Globus pallidus (tissue), 1 donor: ENCODE measurements at places on chromosomes 5 and 9.

DNA sequence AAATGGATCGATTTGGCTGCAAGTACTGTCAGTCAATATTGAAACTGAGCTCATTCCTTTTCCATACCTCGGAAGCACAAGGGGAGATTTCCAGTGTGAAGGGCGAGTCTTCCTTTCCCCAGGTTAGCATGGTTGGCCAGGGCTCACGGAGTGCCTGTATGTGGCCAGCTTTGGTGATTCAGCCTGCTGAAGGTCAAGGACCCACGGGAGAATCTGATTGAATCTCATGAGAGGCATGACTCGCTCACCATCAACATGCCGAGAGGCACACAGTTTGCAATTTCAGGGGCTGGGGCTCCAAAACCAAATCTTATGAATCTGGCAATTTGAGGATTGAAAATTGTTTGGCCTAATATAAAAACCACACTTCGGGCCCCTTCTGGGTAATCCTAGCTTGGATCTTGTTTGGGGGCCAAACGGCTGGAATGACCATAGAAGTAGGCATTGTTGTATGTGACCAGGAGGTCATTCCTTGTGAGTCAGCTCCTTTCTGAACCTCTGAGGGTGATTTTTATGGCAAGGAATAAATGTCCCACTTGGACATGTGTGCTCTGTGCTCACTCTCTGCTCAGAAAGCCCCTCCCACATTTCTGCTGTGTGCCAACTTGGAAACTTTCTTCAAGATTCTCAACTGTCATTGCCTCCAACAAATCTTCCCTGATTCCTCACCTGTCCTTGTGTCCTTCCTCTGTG lies 69.8 kb downstream of the DOCK2 start:
- DNase-seq = no peak

DNA sequence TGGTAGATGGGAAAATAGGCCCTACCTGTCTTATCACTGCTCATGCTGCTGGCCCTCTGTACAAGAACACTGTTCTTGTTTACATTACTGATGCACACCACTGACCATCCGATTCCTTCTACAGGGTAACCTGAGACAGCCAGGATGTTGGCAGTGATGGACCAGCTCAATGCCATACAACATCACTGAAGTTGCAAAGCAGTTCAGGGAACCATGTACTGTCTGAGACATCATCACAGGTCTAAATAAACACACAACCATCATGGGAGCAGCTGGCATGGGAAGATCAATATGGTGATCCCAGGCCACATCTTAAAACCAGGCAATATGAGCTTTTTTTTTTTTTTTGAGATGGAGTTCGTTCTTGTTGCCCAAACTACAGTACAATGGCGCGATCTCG lies 59.0 kb downstream of the IARS1 start:
- DNase-seq = no peak

DNA sequence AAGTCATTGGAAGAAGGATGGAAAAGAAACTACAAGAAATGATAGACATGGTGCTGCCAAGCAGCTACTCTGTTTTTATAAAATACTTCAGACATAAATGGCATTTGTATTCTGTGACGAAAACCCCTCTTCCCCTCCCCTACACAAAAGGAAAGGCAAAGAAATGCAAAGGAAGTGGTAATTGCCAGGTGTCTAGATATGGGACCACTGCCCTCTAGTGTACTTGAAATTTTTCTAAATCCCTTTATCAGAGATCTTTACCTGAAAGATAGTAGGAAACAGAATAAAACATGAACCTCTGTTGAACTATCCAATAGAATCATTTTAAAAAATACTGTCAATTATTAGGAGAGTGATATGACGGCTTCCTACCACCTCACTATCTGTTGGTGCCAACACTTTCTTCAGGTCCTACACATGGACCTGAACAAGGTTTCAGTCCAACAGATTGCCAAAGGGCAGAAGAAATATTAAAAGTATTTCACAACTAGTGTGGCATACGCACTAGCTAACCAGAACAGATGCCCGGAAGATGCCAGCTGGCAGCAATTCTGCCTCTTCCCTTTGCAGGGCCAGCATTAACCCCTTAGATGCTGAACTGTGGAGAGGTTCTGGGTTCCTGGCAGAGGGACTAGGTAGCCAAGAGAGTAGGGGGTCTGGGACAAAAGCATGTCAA lies 104.1 kb downstream of the TSSK1B start:
- DNase-seq = peak; percentile 17

DNA sequence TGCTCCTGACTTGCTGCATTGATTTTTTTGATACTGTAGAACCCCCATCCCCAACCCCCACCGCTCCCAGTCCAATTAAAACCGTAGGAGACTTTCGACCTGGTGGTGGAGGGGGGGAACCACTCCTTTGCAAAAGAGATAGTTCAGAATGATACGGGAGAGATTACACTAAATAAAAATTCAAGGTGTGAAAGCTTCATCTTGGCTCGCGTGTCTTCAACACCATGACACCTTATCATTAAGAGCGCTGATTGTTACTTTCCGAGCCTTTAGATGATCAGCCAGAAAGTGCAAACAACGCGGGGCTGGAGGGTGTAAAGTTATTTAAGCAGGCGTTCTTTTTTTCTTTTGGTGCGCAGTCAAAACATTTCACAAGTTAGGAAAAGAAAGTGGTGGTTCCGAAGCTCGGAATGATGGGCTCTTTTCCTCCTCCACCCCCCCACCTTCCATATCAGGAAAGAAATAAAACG lies 1.3 kb upstream of the ZNF462 start:
- DNase-seq = peak; percentile 22

- DNase-seq = no peak
These were observed 325.3 kb upstream of the TARS1 start for GRCh38 chr5:33115467-33115866.

DNA sequence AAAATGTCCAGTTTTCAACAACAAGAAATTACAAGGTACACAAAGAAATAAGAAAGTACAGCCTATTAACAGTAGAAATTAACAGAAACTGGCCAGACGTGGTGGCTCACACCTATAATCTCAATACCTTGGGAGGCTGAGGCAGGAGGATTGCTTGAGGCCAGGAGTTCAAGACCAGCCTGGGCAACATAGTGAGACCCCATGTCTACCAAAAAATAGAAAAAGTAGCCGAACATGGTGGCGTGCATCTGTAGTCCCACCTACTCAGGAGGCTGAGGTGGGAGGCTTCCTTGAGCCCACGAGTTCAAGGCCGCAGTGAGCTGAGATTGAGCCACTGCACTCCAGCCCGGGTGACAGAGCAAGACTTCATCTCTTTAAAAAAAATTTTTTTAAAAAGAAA lies 41.5 kb upstream of the FSD1L start:
- no peak for DNase-seq

DNA sequence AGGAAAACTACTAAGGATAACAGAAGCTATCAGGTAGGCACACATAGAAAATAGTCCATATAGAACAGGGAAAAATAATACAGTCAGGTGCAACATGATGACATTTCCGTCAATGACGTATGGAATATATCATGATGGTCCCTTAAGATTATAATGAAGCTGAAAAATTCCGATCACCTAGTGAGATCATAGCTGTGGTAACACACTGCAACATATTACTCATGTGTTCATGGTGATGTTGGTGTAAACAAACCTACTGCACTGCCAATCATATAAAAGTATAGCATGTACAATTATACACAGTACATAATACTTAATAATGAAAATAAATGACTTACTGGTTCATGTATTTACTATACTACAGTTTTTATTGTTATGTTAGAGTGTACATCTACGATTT lies 60.0 kb downstream of the MEGF9 start:
- no peak for DNase-seq

DNA sequence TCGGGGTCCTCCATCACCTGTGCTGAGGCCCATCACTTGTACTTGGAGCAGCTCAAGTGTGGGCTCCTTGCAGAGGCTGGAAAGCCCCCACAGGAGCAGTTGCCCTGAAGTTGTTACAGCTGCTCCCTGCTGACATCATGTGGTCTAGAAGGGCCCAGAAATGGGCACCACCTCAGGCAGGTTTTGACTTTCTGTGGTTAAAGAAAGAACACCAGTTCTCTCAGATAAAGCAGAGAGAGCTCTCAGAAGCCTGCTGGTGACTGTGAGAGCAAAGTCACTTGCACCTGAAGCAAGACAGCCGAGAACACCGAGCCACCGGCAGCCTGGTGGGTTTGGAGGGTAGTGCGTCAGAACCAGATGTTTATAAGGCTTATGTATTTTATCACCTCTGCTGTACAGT lies 70.4 kb downstream of the MVB12B start:
- no peak for DNase-seq

DNA sequence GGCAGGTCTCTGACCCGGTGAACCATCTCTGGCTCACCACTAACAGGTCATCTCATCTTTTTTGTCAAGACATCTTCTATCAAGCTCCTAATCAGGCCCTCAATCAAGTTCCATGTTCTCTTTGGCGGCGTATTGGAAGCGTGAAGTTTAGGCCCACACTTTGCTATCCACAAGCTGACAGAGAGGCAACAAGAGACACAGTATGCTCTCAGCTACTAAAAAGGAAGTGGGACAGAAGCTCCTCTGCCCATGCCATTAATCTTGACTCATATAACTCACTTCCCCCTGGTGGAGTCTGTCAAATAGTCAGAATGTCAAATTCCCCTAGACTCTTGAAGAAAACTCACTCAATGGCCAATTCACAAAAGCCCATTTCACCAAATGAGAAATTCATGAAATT lies 77.6 kb upstream of the TMC1 start:
- peak; percentile 29 for DNase-seq

DNA sequence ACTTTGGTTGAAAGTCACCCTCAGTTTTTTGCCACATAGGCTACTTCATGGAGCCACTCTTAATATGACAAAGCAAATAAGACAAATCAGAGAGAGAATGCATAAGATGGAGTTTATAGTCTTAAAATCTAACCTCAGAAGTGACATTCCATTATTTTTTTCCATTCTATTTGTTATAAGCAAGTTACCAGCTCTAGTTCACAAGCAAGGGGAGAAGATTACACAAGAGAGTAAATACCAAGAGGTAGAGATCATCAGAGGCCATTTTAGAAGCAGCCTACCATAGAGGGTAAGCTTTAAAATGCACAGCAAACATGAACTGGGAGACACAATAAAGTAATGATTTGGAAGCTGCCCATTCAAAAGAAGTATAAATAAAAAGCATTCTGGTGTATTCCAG lies 651.3 kb upstream of the MEF2C start:
- no peak for DNase-seq

DNA sequence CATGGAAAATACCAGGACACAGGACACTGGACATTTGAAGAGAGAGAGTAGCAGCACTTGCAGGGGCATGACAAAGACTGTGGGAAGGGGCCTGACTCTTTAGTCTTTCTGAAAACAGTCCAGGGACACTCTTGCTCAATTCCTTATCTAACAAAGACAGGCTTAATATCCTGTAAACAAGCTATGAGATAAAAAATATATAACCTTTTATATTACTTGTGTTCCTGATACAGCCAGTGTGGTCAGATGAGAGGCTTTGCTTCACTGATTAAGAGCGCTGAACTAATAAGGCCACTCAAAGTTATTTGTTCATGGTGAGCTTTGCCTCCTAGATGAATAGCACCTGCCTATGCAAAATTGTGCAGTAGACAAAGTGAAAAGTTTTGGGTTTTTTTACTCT lies 518.7 kb downstream of the LRRC70 start:
- no peak for DNase-seq

DNA sequence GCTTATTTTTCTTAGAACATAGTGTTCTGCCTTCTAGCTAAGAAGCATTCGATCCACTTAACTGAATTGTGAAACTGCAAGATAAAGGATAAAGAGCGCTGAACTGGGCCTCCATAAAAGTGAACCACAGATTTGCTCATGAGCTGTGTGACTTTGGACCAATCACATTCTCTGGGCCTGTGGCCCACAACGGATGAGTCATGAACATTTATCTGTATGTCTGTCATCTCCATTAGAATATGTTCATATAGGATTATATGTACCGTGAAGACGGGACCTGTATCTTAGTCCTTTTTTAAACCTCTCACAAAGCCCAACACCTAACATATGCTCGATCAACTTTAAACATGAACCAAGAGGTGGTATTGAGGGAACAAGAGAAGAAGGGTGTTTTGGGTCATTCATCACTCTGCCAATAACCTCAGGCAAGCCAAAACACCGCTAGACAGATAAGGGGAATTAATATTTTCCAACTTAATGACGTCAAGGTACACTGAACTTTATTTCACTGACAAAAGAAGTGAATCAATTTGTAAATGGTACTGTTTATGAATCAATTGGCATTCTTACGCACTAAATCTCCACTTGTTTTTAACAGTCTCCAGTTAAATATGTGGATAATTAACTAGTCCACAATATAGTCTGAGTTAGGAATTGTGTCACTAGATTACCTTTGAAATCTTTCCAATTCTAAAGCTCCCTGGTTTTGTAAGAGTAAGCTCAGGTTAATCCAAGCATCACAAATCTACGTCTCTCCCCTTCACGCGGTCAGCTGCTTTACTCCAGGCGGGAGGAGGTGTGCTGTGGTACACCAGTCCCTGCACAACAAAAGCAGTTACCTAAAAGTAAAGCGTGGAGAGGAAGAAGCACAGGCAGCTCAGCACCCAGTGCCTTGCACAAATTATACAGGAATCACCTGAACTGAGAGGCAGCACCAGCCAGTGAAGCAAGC lies 1.6 kb downstream of the TMEM245 start:
- no peak for DNase-seq

- DNase-seq = no peak
These were observed 26.1 kb upstream of the GRPEL2 start for GRCh38 chr5:149319174-149319573.

GRCh38 chr5:179284751-179285631 lies 60.3 kb downstream of the ADAMTS2 start:
- peak; percentile 68 for DNase-seq

- peak; percentile 96 for DNase-seq
These were observed 101.9 kb downstream of the ADAMTS2 start for GRCh38 chr5:179243333-179243732.

DNA sequence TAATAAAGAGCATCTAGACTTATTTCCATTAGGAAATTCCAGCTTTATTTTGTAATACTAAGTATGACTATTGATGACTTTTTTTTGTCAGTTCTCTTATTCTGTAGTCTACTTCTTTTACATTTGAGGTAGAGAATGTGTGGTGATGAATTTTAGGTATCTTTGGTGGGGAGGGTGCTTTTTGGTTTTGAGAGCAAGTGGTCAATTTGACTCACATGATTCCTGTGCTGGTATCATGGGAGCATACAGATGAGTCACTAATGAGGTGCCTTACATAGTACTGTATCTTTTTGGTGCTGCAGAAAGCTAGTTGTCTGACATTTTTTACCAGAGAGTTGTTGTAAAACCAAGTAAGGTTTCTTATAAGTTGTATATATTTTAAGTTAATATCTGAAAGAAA lies 35.3 kb downstream of the ERBIN start:
- no peak for DNase-seq

- no peak for DNase-seq
These were observed 28.1 kb downstream of the CPEB4 start for GRCh38 chr5:173916233-173916632.

GRCh38 chr5:75656311-75657003 lies 45.2 kb downstream of the ANKDD1B start:
- no peak for DNase-seq

- DNase-seq = no peak
These were observed 20.2 kb downstream of the NIPSNAP3B start for GRCh38 chr9:104784098-104784497.

DNA sequence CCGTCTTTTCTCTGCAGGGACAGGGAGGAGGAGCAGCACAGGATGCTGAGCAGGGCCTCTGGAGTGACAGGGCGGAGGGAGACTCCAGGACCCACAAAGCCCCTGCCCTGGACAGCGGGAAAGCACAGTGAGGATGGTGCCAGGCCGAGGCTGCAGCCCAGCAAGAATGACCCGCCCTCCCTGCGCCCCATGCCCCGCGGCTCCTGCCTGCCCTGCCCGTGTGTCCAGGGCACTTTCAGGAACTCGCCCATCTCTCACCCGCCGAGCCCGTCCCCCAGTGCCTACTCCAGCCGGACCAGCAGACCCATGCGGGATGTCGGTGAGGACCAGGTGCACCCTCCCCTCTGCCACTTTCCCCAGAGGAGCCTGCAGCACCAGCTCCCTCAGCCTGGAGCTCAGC lies 9.1 kb upstream of the EXOC3 start:
- DNase-seq = no peak
